Activated CD4-positive, alpha-beta T cell treated with anti-CD3 and anti-CD28 coated beads, Interleukin-2, amount 50 U/mL, for 48 hours (primary cell): ENCODE measurements at places on chromosomes 2 and 18.

GRCh38 chr2:109256111-109256510 lies 127.1 kb downstream of the SH3RF3 start:
- no peak for DNase-seq

DNA sequence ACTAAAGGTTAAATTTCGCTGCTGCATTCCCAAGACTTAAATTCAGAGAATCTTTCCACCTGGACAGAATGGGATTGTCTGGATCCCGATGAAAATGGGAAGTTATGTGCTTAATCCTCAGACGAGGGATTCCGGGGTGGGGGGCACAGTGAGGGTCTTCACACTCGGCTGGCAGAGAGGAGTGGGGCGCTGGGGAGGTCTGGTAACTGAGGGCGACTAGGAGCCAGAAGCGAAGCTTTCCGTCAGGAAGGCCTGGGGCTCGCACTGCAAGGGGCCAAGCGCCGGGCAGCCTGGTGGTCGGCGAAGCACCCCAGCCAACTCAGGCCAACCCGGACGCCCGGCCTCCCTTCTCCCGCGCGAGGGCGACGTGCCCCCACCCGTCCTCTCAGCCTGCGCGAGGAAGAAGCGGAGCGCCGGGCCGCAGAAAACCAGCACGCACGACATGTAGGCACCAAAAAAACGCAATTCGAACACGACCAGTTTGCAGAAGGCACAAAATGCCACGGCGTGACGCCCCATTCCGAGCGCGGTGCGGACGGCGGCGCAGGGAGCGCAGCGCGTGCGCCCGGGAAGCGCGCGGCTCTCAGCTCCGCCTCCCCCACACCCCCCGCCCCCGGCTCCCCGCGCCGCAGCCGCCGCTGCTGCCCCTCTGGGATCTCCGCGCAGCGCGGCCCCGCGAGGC lies 188.1 kb downstream of the ZEB2 start:
- no peak for DNase-seq

GRCh38 chr2:152407204-152407721 lies 72.3 kb downstream of the FMNL2 start:
- DNase-seq = peak; percentile 34

DNA sequence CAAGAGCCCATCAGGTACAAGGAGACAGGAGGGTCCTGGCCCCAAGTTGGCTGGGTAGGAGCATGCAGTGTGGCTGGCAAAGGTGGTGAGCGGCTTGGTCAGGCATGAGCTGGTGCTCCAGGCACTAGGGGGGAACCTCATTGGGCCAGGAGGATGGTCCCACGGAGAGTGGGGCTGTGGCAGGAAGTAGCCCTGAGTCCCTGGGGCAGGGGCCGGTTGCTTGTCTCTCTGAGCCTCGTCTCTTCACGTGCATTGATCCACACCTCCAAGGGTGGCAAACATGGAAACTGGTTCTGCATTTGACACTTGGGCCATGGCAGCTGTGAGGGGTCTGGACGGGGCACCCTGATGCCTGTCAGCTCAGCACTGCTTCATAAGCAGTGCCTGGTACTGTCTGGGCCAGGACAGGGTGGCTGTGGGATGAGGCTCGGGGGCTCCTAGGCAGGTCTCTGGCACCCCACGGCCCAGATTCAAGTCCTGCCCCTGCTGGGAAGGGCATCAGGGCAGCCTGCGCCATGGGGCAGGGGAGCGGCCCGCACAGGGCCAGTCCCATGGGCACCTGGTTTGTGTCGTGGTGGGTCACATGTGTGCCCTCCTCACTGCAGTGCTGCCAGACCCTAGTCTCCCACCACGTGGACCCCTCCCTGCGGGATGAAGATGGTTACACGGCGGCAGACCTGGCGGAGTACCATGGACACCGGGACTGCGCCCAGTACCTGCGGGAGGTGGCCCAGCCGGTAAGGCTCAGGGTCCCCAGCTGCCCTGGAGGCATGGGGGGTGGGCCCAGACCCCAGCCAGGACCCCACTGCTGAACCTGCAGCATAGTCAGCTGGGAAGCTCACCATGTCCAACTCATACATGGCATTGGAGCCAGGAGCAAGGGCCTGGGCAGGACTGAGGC lies 16.4 kb downstream of the ESPNL start:
- DNase-seq = no peak

DNA sequence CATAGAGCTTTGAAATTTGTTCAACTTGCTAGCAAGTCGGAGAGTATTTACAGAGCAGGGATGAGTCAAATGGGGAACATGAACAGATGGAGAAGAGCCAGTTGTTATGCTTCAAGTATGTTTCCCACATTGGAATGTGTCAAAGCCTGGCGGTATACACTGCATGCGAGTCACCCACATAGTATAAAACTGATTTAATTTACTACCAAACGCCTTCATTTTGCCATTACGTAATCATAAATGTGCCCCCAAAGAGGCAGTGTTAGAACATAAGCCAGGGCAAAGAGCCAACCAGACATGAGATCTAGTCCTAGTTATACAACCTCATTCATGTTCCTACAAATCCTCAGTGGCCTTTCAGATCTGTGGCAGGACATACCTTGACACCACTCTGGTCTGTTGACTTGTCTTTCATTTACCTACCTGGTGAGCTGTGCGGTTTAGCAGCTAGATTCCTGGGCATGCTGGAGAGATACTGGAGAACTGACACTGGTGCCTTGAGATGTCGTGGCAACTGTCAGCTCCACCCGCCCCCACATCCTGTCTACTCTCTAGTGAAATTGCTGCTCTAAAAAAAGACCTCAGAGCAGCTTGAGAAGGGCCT lies 21.7 kb upstream of the NRP2 start:
- peak; percentile 49 for DNase-seq

GRCh38 chr2:101106453-101107181 lies 44.6 kb downstream of the TBC1D8 start:
- no peak for DNase-seq

DNA sequence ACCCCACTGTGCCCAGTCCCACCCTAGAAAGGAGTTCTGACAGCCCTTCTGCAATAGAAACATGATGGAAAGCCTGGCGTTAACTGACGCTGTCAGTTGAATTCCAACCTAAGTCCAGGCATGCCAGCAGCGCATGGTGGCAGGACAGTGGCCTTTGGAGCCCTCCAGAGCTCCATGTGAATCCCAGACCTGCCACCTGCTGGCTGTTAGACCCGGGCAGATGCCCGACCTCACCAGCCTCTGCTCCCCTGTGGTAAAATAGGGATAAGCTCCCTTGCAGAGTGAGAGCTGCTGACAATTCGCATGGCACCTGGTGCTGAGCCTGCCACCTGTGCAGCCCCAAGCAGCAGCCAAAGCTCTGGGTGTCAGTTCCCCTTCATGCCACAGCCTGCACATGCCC lies 138.6 kb downstream of the LOXHD1 start:
- no peak for DNase-seq

DNA sequence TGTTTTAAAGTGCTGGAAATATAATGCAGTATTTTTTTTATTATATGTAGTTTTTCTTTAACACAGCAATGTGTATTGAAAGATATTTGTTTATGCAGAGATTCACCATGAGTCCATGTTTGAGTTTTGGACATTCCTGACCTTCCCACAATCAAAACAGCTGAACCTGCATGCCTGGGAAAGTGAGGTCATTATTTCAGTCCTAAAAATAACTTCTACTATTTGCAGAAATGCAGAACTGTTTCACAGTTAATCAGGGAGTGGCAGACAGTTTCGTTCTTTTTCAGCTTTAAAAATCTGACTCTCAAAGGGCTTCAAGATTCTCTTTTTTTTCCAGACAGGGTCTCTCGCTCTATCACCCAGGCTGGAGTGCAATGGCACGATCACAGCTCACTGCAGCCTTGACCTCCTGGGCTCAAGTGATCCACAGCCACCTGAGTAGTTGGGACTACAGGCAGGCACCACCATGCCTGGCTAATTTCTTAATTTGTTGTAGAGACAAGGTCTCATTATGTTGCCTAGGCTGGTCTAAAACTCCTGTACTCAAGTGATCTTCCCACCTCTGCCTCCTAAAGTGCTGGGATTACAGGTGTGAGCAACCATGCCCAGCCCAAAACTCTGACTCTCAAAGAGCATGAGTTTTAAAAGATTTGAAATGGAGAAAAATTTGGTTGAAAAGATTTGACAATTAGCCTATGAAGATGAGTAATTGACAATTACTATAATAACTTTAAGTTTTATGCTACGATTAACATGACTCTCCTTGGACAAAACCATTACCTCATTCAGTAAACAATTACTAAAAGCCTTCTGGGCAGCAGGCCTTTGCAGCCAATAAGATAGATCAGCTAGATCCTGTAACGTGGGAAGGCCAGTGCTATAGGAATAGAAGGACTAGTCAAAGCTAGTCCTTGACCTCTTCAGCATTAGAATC lies 5.0 kb upstream of the MYL12B start:
- DNase-seq = no peak

DNA sequence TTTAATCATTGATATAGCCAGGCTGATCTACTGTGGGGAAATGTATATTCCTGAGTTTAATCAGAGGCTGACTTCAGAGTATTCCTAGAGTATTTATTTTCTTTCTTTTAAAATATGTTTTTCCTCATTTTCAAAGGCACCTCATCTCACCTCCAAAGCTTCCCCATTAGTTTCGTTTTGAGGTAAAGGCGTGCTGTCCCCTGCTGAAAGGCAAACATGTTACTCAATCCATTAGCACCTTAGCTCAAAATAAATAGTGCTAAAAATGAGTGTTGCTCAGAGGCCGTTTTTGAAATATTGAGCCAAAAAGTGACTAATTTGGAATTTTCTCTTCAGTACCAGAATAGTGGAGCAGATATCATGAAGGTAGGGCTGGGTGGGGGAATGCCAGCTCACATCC lies 386.2 kb downstream of the SOX11 start:
- no peak for DNase-seq

DNA sequence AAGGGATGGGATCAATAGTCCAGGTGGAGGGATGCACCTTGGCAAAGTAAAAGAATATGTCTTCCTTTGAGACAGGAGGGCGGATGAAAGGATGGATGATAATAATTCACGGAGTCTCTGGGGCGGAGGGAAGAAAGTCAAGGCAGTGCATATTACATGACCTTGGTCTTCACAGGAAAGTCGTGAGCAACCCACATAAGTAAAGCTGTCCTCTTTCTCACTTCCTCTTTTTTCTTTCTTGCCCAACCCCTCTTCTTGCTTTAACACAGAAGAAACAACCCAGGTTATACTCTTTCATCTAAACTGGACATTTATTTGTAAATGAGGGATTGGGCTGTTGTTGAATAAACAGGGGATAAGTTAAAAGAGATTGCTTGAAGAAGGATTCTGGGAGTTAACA lies 168.7 kb upstream of the SKOR2 start:
- no peak for DNase-seq

DNA sequence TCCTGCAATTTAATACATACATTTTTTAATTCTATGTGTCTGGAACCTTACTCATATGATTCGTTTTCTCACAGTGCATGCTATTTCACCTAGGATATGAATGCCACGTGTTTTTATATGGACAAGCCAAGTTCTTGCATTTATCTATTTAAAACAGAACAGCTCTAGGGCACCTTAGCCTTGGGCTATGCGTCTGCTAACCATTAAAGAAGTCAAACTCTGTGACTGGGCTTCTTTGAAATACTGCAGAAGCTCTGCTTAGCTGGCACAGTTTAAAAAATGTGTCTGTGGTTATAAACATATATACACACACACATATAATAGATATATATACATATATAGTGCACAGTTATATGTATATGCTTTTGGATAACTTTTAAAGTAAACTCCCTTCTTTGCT lies 890.8 kb upstream of the KLHL29 start:
- no peak for DNase-seq

- DNase-seq = no peak
Measured at GRCh38 chr2:237833546-237833945, 25.9 kb upstream of the RAMP1 start.

DNA sequence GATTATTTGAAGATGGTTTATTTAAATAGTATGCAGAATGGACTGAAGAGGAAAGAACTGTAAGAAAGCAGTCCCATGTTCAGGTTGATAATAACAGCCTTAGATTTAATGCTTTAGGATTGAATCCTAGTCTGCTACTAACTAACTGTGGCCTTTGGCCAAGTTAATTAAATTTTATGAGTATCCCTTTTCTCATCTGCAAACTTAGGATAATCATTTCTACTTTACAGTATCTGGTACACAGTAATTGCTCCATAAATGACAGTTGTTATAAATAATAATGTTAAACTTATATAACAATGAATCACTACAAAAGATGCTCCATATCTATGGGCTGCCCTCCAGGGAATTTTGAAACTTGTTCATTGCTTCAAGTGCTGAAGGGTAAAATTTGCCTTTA lies 41.0 kb downstream of the FAP start:
- no peak for DNase-seq

GRCh38 chr2:164504253-164504652 lies 117.0 kb downstream of the GRB14 start:
- DNase-seq = no peak

GRCh38 chr2:11578986-11579774 lies 45.3 kb downstream of the GREB1 start:
- no peak for DNase-seq

DNA sequence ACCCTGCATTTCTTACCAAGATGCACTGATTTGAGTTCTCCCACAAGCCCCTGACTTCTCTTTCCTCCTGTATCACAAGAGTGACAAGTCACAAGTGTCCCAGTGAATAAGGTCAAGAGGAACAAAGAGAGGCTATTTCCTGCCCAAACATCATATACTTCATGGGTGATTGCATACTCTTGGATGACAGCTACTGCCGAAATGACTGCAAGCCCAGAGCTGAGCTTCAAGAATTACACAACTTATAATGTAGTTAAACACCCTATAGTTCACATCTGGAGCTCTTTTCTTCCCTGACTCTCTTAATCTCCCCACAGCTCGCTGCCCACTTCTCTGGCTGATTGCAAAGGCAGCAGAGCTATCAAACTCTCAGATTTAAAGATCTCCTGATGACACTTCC lies 289.7 kb upstream of the PARD3B start:
- no peak for DNase-seq

DNA sequence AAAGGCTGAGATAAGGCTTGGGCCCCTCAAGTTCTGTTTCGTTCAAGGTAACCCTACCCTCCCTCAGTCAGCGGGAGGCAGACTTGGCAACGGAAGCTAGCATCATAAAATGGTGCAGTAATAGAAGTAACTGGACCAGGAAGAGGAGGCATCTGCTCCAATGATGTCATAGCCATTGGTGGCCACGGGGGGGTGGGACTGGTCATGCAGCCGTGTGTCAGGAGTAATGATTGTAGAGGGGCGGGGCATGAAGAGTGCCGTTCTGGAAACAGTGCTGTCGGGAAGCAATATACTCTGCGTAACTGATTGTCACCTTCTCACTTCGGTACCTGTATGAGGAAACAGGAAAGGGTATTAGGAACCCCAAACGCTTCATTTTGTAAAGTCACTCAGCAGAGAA lies 6.9 kb upstream of the POLR2D start:
- no peak for DNase-seq
